Activated T-helper 17 cell treated with anti-CD3 and anti-CD28 coated beads, Interleukin-2, amount 50 U/mL, for 72 hours (primary cell): ENCODE measurements at places on chromosomes 7 and 10.

- no peak for ATAC-seq
Observed at GRCh38 chr10:74683621-74684364, 142.6 kb upstream of the KAT6B start.

DNA sequence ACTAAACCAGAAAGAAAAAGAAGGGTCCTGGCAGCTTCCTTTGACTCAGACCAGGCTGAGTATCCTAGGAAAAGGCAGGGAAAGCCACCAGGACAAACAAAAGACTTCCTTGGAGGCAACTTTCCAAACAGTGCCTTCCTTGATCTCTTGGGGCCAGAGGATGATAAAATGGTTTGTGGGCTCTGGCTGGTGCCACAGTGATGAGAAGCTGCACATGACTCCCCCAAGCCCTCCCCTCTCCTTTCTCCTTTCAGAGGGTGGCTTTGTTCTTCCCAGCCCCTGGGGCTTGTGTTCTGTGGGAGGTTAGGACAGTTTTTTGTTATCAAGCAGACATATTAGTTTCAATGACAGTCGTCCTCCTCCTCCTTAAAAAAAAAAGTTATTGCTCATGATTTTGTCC lies 183.2 kb downstream of the SEM1 start:
- no peak for ATAC-seq

GRCh38 chr10:68175949-68176348 lies 56.0 kb downstream of the ATOH7 start:
- no peak for ATAC-seq

DNA sequence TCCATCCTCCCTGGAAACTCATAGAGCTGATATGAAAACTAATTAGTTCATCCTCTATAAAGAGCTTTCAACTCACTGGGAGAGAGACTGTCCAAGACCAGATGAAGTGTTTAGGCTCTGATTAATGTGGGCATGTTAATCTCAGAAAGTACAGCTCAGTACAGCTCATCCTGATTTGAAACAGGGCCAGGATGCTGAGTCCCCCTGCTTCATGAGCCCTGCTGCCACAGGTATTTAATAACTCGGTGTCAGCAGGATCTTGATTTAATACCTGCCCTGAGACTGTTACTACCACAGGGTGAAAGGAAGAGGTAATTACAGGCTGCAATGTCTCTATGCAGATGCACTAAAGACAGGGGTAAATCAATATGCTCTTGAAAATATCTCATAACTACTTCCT lies 10.8 kb downstream of the LMOD2 start:
- no peak for ATAC-seq

DNA sequence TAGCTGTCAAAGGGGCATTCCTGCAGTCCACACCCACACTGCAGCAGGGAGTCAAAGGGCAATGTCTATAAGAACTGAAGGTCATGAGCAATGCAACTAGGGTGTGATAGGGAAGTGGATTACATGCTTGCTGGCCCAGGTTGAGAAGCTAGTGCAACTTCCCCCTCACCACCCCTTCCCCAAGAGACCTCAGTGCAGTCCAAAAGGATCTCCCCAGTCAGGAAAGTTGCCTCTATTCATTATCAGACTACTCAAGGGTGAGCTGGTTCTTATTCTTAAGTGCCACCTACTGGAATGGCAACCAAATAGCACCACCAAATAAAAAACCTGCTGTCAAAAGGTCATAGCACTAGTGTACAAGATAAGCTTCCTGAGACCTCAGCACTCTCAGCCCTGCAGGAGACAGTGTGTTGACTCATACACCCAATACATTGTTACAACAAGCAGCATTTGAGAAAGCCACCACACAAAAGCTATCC lies 28.2 kb downstream of the MTERF1 start:
- no peak for ATAC-seq

- no peak for ATAC-seq
Observed at GRCh38 chr10:123882681-123883445, 8.7 kb downstream of the CPXM2 start.

GRCh38 chr10:99382176-99382575 lies 48.2 kb downstream of the GOT1 start:
- ATAC-seq, result no peak

- no peak for ATAC-seq
Observed at GRCh38 chr7:123528265-123528664, 6.1 kb downstream of the IQUB start.

- no peak for ATAC-seq
Observed at GRCh38 chr7:123876557-123877256, 31.7 kb downstream of the HYAL4 start.

DNA sequence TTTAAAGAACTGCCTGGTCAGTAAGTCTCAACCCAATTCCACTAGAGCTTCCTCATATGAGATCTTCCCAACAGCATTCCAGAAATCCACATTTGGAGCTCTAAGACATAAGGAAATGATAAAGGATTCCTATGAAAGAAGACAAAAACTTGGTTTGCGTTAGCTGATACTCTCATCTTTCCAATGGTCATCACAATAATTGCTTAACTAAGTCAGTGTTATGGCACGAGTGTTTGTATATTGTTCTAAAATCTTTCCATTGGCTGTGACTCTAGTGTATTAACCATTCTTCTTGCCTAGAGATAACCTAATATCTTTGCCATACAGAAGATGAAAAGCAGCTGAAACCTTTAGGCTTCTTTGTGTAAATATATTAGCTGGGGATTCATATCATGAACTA lies 289.0 kb downstream of the SNX13 start:
- ATAC-seq, result no peak

DNA sequence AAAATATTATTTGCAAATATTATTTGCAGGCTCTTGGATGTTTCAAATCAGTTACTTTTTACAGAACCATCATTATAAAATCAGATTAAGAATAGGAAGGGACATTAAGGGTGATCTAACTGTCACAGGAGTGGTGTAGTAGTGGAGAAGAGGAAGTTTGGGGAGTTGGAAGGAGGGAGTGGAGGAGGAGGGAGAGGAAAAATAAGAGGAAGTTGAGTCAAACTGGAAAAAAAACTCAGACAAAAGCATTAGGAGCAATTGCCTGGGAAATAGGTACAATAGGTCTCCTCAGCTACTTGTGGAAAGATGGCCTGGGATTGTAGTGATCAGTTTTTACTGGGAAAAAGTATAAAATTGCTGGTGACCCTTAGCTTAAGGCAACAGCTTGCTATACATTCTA lies 77.7 kb upstream of the GPR37 start:
- no peak for ATAC-seq

- ATAC-seq, result no peak
Observed at GRCh38 chr7:134045716-134046115, 81.4 kb upstream of the LRGUK start.

GRCh38 chr10:112250555-112250954 lies 32.6 kb upstream of the TECTB start:
- ATAC-seq, result no peak

DNA sequence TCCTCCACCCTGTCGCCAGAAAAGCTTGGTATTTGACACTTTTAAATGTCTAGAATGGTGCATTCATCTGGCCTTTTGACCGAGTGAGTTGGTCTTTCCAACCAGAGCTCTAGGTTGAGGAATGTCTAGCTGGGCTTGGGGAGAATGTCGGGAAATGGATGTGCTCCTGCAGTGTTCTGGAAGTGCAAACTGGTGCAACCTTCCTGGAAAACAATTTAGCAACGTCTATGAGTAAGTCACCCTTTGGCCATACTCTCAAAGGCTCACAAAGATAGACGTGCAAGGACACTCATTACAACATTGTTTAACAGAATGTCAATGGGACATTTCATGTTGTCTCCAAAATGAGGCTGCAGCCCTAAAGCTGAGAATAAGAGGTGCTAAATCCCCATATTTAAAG lies 12.2 kb upstream of the NMT2 start:
- no peak for ATAC-seq

DNA sequence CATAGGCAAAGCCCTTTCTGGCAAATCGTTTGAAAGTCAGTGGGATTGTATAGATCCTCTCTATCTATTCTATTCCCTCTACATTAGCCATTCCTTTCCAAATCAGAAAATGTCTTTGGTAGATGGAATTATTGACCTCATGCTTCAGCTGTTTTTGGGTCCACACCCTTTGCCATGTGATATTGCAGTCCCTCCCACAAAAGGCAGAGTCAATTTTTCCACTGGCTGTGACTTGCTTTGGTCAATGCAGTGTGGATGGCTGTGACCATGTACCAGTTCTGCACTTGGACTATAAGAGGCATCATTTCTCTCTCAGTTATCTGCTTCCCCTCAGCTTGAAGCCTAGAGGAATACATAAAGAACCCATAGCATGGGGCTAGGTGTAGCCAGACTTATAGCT lies 332.9 kb downstream of the PTEN start:
- ATAC-seq, result no peak

- ATAC-seq, result no peak
Observed at GRCh38 chr10:50600831-50601477, 22.8 kb downstream of the SGMS1 start.

DNA sequence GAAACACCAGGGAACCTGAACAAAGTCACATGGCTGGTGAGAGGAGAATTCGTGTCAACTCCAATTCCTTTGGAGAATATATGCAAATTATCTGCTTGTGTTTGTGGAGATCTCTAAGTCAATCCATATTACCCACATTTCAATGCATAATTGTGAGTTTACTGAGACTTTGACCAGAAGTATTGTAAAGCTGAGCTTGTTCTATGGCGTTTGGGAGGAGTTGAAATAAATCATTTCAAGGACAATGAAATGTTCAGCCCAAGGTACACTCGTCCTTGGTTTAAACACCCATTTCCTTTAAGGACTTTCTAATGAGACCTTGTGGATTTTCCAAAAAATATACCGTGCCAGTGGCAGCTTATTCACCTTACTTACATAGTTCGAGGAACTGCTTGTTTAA lies 186.6 kb upstream of the HDAC9 start:
- no peak for ATAC-seq

DNA sequence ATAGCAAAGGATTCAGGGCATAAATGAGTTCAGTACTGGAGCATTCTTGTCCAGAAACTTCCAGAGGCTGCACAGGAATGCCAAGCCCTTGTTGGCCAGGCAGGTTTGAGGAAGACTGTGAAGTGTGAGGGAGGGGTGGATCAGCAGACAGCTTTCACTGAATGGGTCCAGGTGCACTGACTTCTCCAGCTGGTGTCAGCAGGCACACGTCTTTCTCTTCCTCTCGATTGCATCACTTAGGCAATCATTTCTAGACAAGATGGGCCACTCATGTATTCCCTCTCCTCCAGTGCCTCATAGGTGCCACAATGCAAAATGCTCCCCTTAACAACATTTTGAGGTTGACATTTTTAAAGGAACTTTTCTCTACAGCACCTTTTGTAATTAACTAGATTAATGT lies 15.6 kb upstream of the PLEKHS1 start:
- peak; percentile 18 for ATAC-seq

DNA sequence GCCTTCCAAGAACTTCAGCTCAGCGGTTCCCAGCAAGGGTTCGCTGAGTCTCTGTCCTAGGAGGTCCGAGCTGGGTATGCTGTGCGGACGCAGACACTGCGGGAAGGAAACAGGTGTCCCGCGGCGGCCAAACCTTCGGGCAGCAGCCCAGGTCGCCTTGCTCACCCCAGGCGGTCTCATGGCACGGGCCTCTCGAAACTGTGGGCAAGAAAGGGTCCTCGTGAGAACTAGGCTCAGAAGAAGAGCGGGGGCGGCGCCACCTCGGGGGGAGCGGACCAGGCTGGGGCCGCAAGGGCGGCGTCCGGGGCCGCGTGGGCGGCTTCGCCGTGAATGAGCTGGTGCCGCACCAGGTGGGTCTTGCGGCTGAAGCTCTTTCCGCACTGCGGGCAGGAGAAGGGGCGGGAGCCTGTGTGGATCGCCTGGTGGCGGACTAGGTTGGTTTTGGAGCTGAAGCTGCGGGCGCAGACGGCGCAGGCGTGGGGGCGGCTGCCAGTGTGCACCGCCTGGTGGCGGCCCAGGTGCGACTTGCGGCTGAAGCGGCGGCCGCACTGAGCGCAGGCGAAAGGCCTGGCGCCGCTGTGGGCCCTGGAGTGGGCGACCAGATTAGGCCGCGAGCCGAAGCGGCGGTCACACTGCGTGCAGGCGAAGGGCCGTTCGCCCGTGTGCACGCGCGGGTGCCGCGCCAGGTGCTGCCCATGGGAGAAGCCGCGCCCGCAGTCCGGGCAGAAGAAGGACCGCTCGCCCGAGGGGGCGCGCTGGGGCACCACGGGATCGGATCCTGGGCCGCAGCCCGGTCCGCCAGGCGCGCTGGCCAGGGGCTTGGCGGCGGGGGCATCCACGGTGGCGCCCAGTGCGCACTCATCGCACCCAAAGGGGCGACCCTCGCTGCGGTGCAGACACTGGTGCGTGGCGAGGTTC lies 8.6 kb downstream of the ZNF467 start:
- ATAC-seq, result no peak

GRCh38 chr10:34698979-34699378 lies 116.1 kb downstream of the PARD3 start:
- ATAC-seq, result no peak

DNA sequence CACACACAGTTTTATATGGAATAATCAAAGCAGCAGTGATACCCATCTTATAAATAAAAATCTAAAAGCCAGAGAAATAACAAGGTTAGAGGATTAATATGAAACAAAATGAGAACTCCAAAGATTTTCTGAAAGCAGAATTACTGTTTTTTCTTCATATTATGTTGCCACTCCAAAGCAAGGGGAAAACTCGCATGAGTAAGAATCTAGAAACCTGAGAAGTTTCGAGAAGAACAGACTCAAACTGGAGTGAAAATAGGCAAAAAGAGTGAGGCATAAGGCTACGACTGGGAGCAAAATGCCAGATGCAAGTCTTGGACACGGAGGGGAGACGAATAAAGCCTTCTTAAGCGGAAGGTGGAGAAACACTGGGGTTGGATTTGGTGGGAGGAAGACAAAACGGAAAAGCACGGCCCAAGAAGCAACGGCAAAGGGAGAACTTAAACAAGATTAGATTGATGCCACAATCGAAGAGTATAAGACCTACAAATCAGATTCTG lies 923 bp downstream of the TNPO3 start:
- peak; percentile 20 for ATAC-seq

GRCh38 chr10:114286921-114287320 lies 47.9 kb downstream of the VWA2 start:
- no peak for ATAC-seq

DNA sequence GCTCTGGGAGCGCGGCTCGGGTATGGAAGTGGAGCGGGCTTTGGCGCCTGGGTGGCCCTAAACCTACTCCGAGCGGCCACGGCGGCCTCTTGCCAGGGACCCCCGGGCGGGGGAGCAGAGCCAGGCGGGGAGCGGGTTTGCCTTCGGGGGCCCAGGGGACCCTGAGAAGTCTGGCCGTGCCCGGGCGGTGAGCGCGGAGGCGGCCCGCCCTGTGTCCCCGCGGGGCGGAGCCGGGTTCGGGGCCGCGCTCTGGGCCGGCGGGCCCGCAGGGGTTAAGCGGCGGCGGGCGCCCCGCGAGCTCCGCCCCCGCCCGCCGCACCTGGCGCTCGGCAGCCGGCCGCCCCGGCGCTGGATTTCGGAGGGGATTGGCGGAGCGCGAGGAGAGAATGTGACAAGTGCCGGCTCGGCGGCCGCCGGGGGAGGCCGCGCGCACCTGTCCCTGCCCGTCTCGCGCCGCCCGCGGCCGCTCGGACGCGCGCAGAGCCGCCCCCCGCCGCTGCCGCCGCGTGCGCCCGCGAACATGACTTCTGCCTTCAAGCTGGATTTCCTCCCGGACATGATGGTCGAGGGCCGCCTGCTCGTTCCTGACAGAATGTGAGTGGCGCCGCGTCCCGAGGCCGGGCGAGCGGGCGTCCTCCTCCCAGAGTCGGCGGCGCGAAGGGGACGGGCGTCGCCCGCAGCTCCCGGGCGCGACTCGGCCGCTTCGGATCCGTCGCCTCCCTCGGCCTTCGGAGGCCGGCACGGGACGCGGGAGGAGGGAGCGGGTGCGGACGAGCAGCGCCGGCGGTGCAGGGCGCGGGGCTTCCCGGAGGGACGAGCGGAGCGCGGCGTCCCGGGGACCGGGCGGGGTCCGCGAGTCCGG lies at the start of gene CELF2:
TSS of gene CELF2 (plus strand) at position 303 of the 862 bp plus-strand sequence. CDS start at position 521, 218 bp downstream.
- ATAC-seq, result peak; percentile 64
